ENCODE measurements at places on chromosomes 12 and 14. TPM values are rescaled to one million over a fixed set of nuclear protein-coding genes. Genes with fewer than 3 reads are reported as not detected.

- DNase-seq: no peak
- H3K4me3 ChIP-seq: no peak overlapping the region
- peaks cover 46% of the 10 kb centered on the region for H3K36me3 ChIP-seq
- H3K27me3 ChIP-seq: no peaks in the 10 kb centered on the region
- H3K4me1 ChIP-seq: peaks cover 38% of the 10 kb centered on the region
These were observed 68.7 kb downstream of the DICER1 start for GRCh38 chr14:95088665-95089064.

DNA sequence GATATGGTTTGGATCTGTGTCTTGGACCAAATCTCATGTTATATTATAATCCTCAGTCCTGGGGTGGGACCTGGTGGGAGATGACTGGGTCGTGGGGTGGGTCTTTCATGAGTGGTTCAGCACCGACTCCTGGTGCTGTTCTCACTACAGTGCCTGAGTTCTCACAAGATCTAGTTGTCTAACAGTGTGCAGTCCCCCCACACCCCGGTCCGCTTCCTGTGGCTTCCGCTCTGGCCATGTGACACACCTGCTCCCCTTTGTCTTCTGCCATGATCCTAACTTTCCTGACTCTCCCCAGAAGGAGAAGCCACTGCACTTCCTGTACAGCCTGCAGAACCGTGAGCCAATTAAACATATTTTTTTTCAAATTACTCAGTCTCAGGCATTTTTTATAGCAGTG, 1262.2 kb downstream of the TMEM121 start:
- H3K36me3 ChIP-seq: no peaks in the 10 kb centered on the region
- H3K4me3 ChIP-seq: no peak overlapping the region
- no peak for DNase-seq
- no peak overlapping the region for H3K27ac ChIP-seq
- no peaks in the 10 kb centered on the region for H3K27me3 ChIP-seq

KRT81 gene
- total RNA-seq: 0.50 TPM

A2M gene
- total RNA-seq: 1.2 TPM

OASL gene
- 0.21 TPM for total RNA-seq

ITGB7 gene
- total RNA-seq: 0.83 TPM

PLEKHH1 gene
- 0.50 TPM for total RNA-seq

GRCh38 chr12:51388069-51388799, 3.0 kb downstream of the GALNT6 start:
- H3K36me3 ChIP-seq: no peaks in the 10 kb centered on the region
- H3K27ac ChIP-seq: peak overlapping the region; percentile 80
- peaks cover 42% of the 10 kb centered on the region for H3K4me1 ChIP-seq
- no peaks in the 10 kb centered on the region for H3K27me3 ChIP-seq

DNA sequence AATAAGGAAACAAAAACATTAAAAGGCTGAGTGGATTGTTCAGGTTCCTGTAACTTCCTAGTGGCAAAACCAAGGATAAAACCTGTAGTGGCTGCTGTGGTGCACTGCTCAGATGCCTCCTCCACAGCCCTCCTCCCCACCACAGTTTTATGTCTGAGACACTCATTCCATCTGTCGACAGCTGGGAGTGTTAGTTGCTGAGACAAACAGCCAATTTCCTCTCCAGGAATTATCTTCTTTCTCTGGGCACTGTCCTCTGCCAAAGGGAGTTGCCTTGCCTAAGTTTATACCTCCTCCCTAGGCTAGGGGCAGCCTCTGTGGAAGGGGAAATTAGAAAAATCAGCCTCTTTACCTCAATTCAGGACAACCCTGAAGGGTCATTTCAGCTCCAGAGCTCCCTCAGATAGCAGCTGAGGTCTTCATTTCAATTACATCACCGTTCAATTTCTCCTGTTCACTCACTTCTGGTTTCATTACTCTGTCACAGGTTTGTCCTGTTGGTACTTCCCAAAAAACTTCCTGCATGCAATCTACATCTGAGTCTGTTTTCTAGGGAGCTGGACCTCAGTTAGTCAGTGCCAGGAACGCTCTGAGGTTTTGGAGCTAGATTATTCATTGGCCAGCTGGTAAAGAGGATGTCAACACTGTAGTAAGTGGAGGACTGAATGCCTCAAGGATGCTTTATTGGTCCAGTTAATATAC, 74.9 kb upstream of the ATP2B1 start:
- peak overlapping the region; percentile 52 for H3K27ac ChIP-seq
- no peak for DNase-seq

GRCh38 chr14:99716850-99717681, 33.0 kb downstream of the CYP46A1 start:
- peaks cover 8% of the 10 kb centered on the region for H3K4me1 ChIP-seq
- peaks cover 2% of the 10 kb centered on the region for H3K36me3 ChIP-seq
- peak; percentile 71 for DNase-seq
- H3K27ac ChIP-seq: no peak overlapping the region

DNA sequence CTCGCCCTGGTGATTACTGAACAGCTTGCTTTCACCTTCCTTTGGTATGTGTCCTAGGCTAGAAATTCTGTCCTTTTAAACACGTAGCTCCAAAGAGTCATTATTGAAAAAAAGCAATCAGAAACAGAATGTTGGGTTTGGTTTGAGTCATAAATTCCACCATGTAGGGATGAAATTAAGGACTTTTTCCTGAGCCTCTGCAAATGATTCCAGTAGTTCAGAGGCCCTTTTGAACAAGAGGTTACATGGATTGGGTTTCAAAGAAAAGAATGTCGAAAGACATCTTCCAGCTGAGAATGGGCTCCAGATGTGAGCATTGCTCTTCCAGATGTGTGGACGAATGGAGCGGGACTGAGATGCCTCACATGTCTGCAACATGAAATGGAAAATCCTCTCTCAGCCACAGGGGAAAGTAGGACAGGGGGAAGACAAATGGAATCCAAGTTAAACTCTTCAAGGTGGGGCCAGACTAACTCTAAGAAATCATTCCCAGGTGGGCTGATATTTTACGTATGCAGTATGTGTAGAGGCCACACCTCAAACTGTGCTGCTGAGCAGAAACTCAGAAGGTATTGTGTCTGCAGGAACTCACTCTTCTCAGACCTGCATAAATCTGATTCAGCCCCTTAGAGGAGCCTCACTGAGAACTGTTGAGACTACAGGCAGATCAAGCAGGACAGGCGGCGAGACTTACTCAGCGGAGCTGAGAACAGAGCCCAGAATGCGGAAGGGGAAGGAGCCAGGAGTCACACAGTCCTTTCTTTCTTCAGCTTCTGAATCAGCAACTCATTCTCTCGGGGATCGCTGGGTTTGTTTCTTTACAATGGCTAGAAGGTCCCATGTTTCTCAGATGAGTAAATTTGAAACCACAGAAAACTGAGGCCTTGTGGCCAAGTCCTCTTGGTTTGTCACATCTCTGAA, 23.3 kb upstream of the EMP1 start:
- H3K4me3 ChIP-seq: peak overlapping the region; percentile 2
- no peak for DNase-seq
- no peaks in the 10 kb centered on the region for H3K36me3 ChIP-seq
- no peaks in the 10 kb centered on the region for H3K27me3 ChIP-seq

DNA sequence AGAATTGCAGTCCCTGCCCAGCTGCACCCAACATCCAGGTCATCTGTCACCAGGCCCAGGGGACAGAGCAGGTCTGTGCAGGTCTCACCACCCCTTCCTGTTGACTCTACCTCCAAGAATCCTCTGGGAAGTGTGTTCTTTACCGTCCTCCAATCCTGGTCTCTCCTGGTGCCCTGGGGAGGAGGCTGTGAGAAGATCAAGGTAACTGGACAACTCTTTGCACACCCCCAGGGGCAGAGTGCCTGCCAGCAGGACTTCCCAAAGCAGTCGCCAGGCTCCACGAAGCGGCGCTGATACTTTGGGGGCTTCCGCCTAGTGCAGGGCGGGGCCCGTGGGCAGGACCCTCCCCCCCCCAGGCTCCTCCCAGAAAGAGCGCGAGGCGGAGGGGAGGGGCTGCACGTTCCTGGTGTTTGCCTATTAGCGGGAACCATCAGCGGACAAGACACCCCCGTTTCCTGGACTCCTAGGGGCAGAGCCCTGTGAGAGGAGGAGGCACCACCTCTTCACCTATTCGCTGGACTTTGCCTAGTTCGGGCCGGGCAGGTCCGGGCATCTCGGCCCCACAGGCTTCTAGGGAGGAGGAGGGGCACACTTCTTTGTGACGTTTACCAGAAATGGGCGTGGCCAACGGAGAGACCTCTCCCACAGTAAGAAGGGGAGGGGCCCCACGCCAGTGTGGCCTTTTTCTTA, 918.0 kb downstream of the AACS start:
- no peaks in the 10 kb centered on the region for H3K36me3 ChIP-seq
- H3K27ac ChIP-seq: peak overlapping the region; percentile 41
- DNase-seq: peak; percentile 88
- peaks cover 7% of the 10 kb centered on the region for H3K27me3 ChIP-seq
- peak overlapping the region; percentile 81 for H3K4me3 ChIP-seq

ADAMTS20 gene
- not detected for total RNA-seq

DNA sequence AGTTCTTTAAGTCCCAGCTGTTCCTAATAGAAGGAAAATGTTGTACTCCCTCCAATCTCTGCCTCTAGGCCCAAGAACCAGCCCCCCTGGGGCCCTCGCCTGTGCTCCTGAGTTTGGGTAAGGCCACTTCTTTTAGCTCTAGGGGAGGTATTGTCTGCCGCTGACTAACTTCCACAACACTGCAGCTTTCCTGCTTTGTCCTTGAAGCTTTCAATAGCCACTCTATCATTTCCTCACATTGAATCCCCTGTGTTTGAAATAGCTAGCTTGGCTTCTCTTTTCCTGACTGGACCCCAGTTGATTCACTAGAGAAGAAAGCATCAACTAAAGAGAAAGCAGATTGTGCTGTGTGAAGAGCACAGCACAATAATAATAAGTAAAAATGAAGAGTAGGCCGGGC, 28.8 kb downstream of the KRT80 start:
- H3K27ac ChIP-seq: peak overlapping the region; percentile 91
- H3K4me3 ChIP-seq: no peak overlapping the region
- DNase-seq: no peak
- no peaks in the 10 kb centered on the region for H3K36me3 ChIP-seq

DNA sequence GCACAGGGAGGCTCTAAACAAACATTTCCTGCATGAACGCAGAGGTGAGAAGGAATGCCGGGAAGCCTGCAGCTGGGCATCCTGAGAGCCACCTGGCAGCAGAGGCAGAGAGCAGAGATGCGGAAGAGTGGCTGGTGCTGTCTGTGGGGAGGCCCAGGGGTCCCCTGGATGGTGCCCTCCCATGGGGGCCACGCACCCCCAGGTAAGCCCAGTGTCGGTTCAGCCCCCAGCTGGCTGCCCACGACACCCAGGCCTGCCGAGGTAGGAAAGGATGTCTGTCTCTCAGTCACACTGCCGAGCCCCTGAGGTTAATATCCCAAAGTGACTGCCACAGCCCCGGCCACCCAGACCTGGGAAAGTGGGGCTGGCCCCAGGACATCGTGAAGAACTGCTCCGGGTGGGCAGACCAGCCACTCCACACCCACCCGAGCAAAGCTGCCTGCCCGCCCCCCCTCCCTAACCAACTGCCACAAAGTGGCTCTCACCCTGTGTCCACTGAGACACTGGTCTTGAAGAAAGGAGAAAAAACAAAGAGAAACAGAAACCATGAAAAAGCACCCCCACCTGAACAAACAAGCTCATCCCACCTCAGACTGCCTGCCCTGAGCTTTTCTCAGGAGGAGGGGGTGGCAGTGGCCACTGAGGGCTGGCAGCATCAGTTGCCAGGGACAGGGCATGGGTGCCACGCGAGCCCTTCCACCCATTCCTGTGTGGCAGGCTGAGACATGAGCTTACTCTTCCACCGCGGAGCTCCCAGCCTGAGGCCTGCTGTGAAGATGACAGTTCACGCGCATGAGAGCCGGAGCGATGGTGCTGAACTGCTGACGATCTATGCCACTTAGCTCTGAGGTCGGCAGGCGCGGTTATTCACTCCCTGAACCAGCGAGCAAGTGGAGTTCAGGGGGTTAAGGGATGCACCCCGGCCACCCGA, 40.8 kb downstream of the CCDC88C start:
- H3K27ac ChIP-seq: no peak overlapping the region
- peaks cover 44% of the 10 kb centered on the region for H3K4me1 ChIP-seq
- H3K36me3 ChIP-seq: no peaks in the 10 kb centered on the region
- DNase-seq: no peak

LIN7A gene
- total RNA-seq: 27.7 TPM

GRCh38 chr12:45039757-45040156, 11.1 kb downstream of the DBX2 start:
- H3K27me3 ChIP-seq: peaks cover 11% of the 10 kb centered on the region
- H3K4me1 ChIP-seq: no peaks in the 10 kb centered on the region
- no peak for DNase-seq
- H3K36me3 ChIP-seq: no peaks in the 10 kb centered on the region
- no peak overlapping the region for H3K4me3 ChIP-seq
- no peak overlapping the region for H3K27ac ChIP-seq

LRP1-AS gene
- not detected for total RNA-seq

DNA sequence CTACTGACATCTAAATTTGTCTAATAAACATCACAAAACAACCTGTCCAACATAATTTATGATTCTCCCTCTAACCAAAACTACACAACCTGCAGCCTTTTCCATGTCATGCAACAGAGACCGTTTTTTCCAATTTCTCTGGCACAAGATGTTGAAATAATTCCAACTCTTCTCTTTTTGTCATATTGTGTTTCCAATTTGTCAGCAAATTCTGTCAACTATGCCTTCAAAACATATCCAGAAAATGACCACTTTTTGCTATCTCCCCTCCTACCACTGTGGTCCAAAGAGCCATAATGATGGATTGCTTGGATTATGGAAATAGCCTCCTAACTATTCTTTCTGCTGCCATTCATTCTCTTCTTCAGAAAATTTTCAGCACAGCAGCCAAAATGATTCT, 31.3 kb upstream of the SSTR1 start:
- H3K27ac ChIP-seq: no peak overlapping the region
- H3K36me3 ChIP-seq: no peaks in the 10 kb centered on the region
- DNase-seq: no peak

- H3K36me3 ChIP-seq: peaks cover 43% of the 10 kb centered on the region
- H3K27ac ChIP-seq: no peak overlapping the region
- H3K4me3 ChIP-seq: no peak overlapping the region
- DNase-seq: no peak
- peaks cover 14% of the 10 kb centered on the region for H3K4me1 ChIP-seq
- H3K27me3 ChIP-seq: no peaks in the 10 kb centered on the region
These were observed 42.8 kb downstream of the ZNF664 start for GRCh38 chr12:124015494-124016461.

NINJ2 gene
- 2.3 TPM for total RNA-seq

- peaks cover 36% of the 10 kb centered on the region for H3K36me3 ChIP-seq
- H3K27me3 ChIP-seq: no peaks in the 10 kb centered on the region
- no peak for DNase-seq
- peak overlapping the region; percentile 94 for H3K27ac ChIP-seq
- peaks cover 38% of the 10 kb centered on the region for H3K4me1 ChIP-seq
These were observed 650 bp downstream of the LLPH start for GRCh38 chr12:66129934-66130266.

CAPZA3 gene
- total RNA-seq: not detected

GRCh38 chr14:47826809-47827208, 151.4 kb upstream of the MDGA2 start:
- no peak for DNase-seq
- no peak overlapping the region for H3K4me3 ChIP-seq
- H3K4me1 ChIP-seq: no peaks in the 10 kb centered on the region
- H3K27me3 ChIP-seq: no peaks in the 10 kb centered on the region

All from osteocyte (in vitro differentiated cells).